Transverse colon (tissue), 4 donors: ENCODE measurements at places on chromosomes 1 and 21.

DNA sequence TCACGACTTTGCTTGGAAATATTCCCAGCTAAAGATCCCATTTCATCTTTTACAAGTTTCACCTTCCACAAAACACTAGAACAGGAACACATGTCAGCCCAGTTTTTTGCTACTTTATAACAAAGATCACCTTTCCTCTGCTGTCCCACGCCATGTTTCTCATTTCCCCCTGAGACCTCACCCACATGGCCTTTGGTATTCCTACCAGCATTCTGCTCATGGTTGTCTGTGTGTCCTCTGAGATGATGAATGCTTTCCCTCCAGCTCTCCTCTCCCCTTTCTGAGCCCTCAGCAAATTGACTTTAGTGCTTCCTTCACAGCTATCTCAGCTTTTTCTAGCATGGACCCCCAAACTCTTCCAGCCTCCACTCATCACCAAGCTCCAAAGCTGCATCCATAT lies 32.3 kb upstream of the ABCG1 start:
- no peaks in the 10 kb centered on the region for H3K27me3 ChIP-seq
- DNase-seq, result no peak
- no peak overlapping the region for H3K27ac ChIP-seq
- H3K4me3 ChIP-seq, result no peak overlapping the region
- peaks cover 8% of the 10 kb centered on the region for H3K4me1 ChIP-seq

- no peak for DNase-seq
- no peaks in the 10 kb centered on the region for H3K4me1 ChIP-seq
These were observed 41.1 kb upstream of the RPL11 start for GRCh38 chr1:23650344-23650990.

DNA sequence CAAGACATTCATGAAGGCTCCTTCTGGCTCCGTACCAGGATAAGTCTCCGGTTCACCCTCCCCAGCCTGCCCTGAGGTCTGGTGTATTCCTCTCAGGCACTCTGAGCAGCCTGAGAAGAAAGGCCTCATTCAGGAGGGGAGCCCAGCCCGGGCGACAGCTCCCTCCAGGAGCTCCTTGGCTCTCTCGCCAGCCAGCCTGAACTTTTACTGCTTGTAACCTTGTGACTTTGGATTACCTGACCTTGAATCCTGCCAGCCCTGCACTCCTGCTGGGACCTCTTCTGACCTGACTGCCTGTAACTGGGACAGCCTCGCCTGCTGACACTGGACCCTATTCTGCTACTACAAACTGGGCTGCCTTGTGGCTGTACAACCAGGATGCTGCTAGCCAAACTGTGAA lies 65.8 kb downstream of the CD34 start:
- peak overlapping the region; percentile 27 for H3K27ac ChIP-seq
- H3K4me3 ChIP-seq, result no peak overlapping the region
- H3K27me3 ChIP-seq, result no peaks in the 10 kb centered on the region
- H3K4me1 ChIP-seq, result peaks cover 30% of the 10 kb centered on the region
- H3K36me3 ChIP-seq, result no peaks in the 10 kb centered on the region

DNA sequence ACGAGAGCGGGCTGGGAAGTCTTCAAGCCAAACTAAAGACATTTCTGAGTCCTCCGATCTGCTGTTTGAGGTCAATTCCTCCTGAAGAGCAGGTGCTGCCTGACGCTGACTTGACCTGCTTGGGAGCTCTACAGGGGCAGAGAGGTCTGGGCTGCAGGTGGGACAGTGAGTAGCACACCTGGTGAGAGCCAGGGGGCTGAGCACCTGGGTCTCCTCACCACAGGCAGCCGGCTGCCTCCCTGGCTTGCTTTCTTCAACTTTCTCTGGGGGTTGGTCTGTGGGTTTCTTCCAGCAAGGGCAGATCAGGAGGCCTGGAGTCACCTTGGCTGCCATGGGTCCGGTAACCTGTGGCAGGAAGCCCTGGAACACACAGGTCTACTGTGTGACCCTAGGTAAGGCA lies 107.4 kb upstream of the EDN2 start:
- H3K36me3 ChIP-seq, result no peaks in the 10 kb centered on the region
- no peak overlapping the region for H3K4me3 ChIP-seq
- H3K4me1 ChIP-seq, result no peaks in the 10 kb centered on the region
- no peaks in the 10 kb centered on the region for H3K27me3 ChIP-seq
- no peak for DNase-seq

GRCh38 chr1:7048395-7048794 lies 263.1 kb downstream of the CAMTA1 start:
- no peak overlapping the region for H3K27ac ChIP-seq
- no peak overlapping the region for H3K4me3 ChIP-seq
- H3K36me3 ChIP-seq, result no peaks in the 10 kb centered on the region
- no peaks in the 10 kb centered on the region for H3K4me1 ChIP-seq

DNA sequence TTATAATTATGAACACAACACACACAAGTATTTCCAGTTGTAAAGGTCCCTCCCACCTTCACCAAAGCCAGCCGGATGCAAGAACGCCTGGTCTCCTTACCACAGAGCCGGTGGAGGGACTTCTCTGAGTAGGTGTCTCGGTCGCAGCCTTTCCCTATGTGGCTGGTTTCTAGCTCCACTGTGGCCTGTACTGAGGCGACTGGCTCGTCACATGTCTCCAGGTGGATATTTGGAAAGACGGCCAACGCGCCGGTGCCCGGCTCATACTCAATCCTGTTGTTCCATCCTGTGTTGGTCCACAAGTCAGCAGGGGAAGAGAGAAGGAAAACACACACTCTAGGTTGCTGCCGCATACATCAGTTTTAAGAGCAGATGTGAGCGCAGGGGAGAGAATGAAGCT lies 74.4 kb downstream of the CLSTN1 start:
- peaks cover 46% of the 10 kb centered on the region for H3K36me3 ChIP-seq
- DNase-seq, result no peak
- H3K4me1 ChIP-seq, result no peaks in the 10 kb centered on the region
- no peak overlapping the region for H3K27ac ChIP-seq
- H3K4me3 ChIP-seq, result no peak overlapping the region

DNA sequence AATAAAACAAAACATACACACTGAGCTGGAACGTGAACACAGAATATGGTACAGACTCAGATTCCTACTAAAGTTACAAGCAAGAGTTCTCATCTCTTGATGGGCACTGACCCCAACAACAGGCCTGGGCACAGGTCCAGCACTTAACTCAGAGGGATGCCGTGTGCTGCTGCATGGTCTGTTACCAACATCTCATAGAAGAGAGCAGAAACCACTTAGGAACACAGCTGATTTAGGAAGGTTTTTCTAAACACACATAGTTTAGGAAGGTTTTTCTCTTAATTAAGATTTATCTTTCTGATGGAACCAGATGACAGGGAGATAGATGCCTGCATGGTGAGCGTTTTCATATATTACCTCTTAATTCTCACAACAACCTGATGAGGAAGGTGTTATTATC lies 1.5 kb downstream of the GCLM start:
- H3K27ac ChIP-seq, result no peak overlapping the region
- no peaks in the 10 kb centered on the region for H3K36me3 ChIP-seq
- H3K4me3 ChIP-seq, result no peak overlapping the region
- H3K4me1 ChIP-seq, result peaks cover 38% of the 10 kb centered on the region
